ENCODE measurements at places on chromosomes 3 and 15.

DNA sequence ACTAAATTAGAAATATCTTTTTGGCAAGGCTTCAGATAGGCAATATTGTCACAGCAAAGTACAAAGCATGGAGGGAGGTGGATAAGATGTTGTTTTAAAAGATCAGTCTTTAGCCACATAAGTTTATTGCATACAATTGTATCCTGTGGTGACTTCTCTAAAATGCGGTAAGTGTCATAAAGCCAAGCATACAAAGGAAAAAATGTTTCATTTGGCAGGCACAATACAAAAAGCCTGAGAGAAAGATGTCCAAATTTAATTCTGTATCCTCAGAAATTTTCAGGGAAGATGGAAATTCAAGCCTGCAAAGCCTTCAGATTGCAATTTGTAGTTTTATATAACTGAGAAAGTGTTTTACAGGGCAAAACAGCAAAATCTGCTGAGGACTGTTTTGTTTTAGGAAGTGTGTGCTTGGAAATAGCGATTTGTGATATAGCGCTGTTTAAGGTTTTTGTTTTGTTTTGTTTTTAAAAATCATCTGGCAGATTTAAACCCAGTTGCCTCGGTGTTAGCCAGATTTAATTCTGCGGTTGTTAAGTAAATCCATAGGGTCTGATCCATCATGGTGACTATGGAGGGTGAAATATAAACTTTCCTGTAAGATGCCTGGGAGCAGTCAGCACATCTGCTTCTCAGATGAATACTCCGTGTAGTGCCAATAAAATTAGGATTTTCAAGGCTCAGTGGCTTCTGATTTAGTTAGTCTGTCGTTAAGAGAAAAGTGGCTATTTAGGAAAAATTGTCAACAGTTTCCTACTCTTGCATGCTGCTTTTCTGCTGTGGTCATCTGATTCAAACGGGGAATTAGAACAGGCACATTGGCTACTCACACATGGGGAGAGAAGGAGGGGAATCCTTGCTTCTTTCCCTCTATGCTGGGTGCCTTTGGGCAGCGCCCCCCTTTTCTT lies 8.0 kb downstream of the KAT2B start:
- DNase-seq = peak; percentile 44

- DNase-seq = no peak
These were observed 9.2 kb upstream of the TGM5 start for GRCh38 chr15:43275740-43276562.

GRCh38 chr3:133588035-133588434 lies 14.5 kb downstream of the CDV3 start:
- no peak for DNase-seq

DNA sequence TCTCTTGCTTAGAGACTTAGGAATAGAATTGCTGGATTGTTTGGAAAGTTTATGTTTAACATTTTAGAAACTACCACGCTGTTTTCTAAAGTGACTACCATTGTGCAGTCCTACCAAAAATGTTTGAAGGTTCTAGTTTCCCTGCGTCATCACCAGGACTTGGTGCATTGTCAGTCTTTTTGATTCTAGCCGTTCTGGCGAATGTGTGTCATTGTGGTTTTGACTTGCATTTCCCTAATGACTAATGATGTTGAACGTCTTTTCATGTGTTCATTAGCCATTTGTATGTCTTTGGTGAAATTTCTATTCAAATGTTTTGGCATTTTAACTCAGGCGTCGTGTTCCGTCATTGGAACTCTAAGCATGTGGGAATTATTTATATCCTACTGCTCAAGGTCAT lies 58.0 kb downstream of the CHD2 start:
- no peak for DNase-seq

GRCh38 chr3:37310666-37311050 lies 136.3 kb upstream of the LRRFIP2 start:
- no peak for DNase-seq

GRCh38 chr15:95973566-95974256 lies 356.8 kb upstream of the NR2F2 start:
- DNase-seq = no peak

DNA sequence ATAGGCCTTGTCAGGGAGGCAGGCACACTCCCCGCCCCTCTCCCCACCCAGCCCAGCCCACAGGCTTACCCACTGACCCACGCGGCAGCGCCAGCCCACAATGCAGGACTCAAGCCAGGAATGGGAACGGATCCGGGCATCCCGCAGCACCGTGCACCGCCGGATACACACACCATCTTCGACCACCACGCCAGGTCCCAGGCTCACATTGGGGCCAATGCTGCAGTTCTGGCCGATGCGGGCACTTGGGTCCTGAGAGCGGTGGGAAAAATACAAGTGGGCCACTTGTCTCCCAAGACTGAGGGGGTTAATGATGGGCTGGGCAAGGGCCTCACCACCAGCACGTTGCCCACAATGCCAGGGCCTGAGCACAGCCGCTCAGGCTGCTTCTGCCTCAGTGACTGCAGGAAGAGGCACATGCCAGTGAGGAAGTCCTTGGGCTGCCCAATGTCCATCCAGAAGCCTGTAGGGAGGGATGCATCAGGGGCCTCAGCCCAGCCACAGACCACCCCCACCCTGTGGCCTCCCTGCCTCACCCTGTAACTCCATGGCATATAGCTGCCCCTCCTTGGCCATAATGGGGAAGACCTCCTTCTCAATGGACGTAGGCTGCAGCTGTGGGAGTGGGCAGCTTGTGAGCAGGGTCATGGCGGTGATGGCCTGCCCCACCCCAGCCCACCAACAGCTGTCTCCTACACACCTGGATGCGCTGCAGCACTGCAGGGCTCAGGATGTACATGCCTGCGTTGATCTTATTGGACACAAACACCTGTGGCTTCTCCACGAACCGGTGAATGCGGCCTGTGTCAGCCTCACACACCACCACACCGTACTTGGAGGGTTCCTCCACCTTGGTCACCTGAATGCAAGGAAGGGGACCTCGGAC lies 1.6 kb downstream of the GMPPB start:
- DNase-seq = no peak

DNA sequence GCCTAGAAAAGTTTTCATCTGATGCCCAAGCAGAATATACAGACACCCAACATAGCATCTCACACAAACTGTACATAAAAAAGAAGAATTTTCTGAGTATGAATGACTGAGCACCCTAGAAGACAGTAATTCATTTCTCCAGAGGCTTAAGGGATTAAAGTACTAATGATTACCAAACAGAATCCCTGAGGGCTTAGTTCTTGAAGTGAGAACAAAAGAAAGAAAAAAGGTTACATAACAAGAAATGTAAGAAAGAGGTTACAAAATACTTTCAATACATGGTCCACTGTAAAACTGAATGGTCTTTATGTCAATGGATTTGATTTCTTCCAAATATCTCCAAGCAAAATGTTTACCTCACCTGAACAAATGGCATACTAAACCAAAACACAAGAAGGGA lies 9.1 kb upstream of the NEK10 start:
- DNase-seq = no peak

- DNase-seq = no peak
These were observed 108.8 kb upstream of the HACD2 start for GRCh38 chr3:123693584-123694190.

- no peak for DNase-seq
These were observed 116.9 kb upstream of the GADL1 start for GRCh38 chr3:31011380-31011779.
